Mononuclear cell (primary cell): ENCODE measurements at places on chromosomes 6 and 20. TPM values are rescaled to one million over a fixed set of nuclear protein-coding genes. Genes with fewer than 3 reads are reported as not detected.

GFOD1 gene
- 10.3 TPM for total RNA-seq

HLA-DRA gene
- 1,165 TPM for total RNA-seq

SOX4 gene
- total RNA-seq = 16.5 TPM

MUC22 gene
- not detected for total RNA-seq

SESN1 gene
- 84.1 TPM for total RNA-seq

SAMD10 gene
- 2.3 TPM for total RNA-seq

GRIK2 gene
- total RNA-seq = not detected

BFSP1 gene
- 0.84 TPM for total RNA-seq

LAMA2 gene
- 0.63 TPM for total RNA-seq

RAB22A gene
- 11.0 TPM for total RNA-seq

TNNC2 gene
- 0.73 TPM for total RNA-seq

SLC12A5 gene
- 0.10 TPM for total RNA-seq

WFDC5 gene
- not detected for total RNA-seq

GSTA2 gene
- not detected for total RNA-seq

TSPYL1 gene
- 179 TPM for total RNA-seq

AKAP12 gene
- 0.31 TPM for total RNA-seq

ZNF512B gene
- total RNA-seq = 5.5 TPM

GUCA1A gene
- not detected for total RNA-seq

C6orf136 gene
- 12.5 TPM for total RNA-seq

SSTR4 gene
- total RNA-seq = not detected

MDC1 gene
- 6.4 TPM for total RNA-seq

ZNF341 gene
- 0.73 TPM for total RNA-seq

AGPAT4 gene
- total RNA-seq = 3.3 TPM

RRAGD gene
- total RNA-seq = 6.8 TPM
